ENCODE measurements at places on chromosomes 2 and 18.

DNA sequence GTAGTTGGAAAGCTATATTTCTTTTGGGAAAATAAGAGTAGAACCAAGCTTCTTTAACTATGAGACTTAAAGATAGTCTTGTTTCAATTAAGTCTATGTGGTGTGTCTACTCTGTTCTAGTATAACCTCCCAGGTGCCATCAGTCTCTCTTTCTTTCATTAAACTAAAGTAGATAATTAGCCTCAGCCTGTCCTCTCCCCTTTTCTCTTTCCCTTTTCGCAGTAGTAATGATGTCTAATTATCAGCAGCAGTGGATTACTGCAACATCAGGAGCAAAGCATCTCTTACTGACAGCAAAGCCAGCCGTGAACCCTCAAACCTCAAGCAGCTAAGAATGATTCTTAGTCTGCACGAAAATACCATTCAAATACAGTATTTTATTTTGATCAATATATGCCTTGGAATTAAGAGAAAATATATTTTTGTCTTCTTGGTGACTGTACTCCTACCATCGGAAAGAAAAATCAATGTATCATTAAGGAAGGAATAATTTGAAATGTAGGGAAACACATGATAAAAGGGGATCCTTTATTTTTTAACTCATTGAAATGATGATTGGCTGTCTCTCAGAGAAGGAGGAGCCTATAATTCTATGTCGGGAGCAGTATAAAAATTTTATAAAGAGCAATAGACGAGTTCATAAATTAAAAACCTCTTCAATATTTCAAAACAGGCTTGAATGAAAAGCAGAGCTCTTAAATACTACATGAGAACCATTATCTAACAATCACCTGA, 4.5 kb downstream of the NOL4 start:
- no peak for DNase-seq

DNA sequence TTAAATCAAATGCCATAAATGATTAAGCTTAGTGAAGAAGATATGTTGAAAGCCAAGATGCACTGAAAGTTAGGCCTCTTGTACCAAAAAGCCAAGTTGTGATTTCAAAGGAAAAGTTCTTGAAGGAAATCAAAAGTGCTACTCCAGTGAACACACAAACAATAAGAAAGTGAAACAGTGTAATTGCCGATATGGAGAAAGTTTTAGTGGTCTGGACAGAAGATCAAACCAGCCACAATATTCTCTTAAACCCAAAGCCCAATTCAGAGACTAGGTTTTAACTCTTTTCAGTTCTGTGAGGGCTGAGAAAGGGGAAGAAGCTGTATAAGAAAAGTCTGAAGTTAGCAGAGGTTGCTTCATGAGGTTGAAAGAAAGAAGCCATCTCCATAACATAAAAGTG, 101.8 kb upstream of the RPE start:
- DNase-seq = no peak

DNA sequence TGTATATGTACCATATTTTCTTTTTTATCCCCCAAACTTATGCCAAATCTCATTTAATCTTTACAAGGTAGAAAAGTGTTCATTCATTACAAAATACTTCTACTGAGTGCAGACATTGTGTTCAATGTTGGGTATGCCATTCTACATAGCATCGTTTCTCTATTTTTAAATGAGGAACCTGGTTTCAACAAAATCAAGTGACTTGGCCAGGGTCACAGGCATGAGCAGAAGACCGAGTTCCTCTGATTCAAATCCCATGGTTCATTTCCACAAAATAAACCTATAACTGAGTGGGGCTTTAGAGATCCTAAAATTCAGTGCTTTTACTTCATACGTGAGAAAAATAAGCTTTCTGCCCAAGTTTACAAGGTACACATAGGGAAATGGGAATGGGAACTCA, 81.4 kb upstream of the RASGRP3 start:
- DNase-seq = no peak

- no peak for DNase-seq
Measured at GRCh38 chr2:57550912-57551311, 495.7 kb upstream of the VRK2 start.

DNA sequence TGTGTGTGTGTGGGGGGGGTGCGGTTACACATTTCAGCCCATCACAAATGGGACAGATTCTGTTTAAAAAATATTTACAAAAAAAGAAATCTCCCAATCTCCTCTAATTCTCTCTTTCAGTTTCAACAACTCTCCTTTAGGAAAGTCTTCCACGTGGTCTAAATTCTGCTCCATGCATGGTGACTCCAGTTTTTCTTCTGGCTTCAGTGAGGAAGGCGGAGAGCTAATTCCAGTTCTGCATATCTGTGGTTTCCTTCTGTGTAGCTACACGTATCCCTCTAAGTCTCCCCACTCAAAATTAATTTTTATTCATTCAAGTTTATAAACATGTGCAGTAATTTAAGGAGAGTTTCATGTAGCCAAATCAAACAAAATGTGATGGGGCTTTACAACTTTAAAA, 111.6 kb downstream of the SLC4A3 start:
- no peak for DNase-seq
